Stimulated activated CD8-positive, alpha-beta memory T cell treated with anti-CD3 and anti-CD28 coated beads, Interleukin-2, amount 100 ng/mL, for 1 hour (primary cell): ENCODE measurements at places on chromosomes 11 and 22.

DNA sequence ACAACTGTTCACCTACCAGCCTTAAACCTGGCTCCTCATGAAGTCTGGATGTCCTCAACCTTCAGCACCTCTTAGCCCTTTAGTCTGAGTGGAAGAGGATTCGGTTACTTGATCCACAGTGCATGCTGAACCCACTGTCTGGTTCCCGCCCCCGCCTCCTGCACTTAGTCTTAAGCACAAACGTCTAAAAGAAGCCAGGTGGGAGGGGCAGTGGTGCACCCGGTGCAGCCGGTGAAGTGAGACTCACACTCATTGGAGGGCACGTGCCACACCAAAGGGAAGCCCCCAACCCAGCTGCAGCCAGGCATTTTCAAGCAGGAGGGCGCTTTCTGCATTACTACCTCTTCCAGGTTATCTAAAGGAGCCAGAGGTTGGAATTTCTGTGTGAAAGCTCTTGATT, 146.8 kb downstream of the COMMD9 start:
- DNase-seq: no peak

DNA sequence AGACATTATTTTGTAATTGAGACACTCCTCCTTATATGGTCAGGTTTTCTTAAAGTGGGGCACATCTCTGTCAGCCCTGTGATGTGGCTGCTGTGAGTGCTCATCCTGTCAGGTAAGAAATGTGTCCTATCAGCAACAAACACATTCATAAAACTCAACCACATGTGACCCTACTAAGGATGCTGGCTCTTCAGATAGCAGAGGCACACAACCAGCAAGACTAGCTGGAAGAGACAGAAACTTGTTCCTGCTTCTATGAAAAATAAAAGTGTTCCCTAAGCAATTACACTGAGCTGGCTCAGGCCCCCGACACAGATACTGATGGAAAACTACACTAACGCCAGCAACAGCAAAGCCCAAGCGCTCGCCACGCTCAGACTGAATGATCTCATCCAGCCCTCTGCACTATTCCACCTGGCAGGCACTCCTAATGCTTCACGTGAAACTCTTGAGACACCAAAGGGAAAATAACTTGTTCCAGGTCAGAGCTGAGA, 49.8 kb upstream of the CYP2D6 start:
- no peak for DNase-seq

- DNase-seq: no peak
Measured at GRCh38 chr22:49418943-49419342, 408.7 kb downstream of the BRD1 start.

GRCh38 chr22:48717076-48717810, 1110.4 kb downstream of the BRD1 start:
- DNase-seq: no peak

DNA sequence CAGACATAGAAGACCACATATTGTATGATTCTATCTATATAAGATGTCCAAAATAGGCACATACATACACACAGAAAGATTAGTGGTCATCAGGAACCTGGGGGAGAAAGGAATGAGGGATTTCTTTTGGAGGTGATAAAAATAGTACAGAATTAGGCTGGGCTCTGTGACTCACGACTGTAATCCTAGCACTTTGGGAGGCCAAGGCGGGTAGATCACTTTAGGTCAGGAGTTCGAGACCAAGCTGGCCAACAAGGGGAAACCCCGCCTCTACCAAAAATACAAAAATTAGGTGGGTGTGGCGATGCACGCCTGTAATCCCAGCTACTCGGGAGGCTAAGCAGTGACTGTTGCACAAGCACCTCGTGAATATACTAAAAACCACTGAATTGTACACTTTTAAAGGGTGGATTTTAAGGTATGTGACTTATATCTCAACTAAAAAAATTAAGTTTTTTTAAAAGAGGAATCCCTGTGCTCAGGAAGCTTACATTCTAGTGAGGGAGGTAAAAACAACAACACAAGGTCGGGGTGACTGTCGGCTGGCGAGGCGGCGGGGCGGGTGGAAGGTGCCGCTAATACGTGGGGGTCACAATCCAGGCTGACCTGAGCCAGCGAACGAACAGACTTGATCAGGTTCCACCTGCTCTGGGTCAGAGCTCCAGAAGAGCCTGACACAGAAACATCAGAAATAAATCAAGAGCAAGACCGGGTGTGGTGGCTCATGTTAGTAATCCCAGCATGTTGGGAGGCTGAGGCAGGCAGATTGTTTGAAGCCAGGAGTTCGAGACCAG, 25.3 kb upstream of the TESMIN start:
- DNase-seq: no peak

DNA sequence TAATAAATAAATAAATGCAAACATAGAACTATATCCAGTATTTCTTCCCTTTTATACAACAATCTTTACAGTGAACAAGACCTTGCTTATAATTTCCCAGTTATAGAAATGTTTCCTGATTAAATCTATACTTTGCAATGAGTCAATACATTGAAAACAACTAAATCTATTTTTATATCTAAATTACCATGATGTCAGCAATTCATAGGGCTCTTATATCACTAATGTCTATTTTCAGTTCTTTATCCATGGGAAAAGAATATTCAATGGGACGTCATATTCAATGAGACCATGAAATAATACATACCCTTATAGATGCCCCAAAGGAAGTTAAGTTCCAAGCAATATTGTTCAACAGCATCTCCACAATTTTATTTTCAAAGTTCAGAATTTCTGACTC, 359.9 kb downstream of the CASP12 start:
- no peak for DNase-seq

GRCh38 chr11:40294349-40294735, 1165.1 kb downstream of the LRRC4C start:
- no peak for DNase-seq

- no peak for DNase-seq
Measured at GRCh38 chr11:66230978-66231377, 37.5 kb upstream of the RAB1B start.

DNA sequence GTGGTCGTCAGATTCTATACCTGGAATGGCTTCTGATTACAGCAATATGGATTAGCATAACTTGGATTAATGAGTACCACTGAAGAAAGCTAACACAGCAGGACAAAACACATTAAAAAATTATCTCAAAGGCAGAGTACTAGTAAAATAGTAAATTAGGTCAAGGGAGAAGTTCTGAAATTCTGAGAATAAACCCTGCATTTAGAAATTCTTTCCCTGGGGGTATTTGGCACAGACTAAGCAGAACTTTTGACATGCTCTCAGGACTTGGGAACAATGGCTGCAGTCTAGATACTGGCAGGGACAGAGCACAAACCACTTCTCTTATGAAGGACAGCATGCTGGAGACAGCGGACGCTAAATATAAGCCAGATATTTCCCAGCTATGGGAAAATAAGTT, 85.6 kb upstream of the GRIA4 start:
- DNase-seq: no peak

GRCh38 chr11:13316528-13316961, 39.0 kb downstream of the BMAL1 start:
- DNase-seq: no peak

- no peak for DNase-seq
Measured at GRCh38 chr11:76212086-76213035, 6.1 kb upstream of the WNT11 start.
